CD4-positive, CD25-positive, alpha-beta regulatory T cell (primary cell): ENCODE measurements at places on chromosomes 12 and 14.

GRCh38 chr12:108400481-108400880 is 61.4 kb upstream of the CMKLR1 start:
- H3K36me3 ChIP-seq: no peaks in the 10 kb centered on the region
- no peak for DNase-seq
- H3K4me3 ChIP-seq: no peak overlapping the region
- no peaks in the 10 kb centered on the region for H3K4me1 ChIP-seq

- peaks cover 95% of the 10 kb centered on the region for H3K4me1 ChIP-seq
- peak overlapping the region; percentile 99 for H3K27ac ChIP-seq
- no peaks in the 10 kb centered on the region for H3K27me3 ChIP-seq
- peak overlapping the region; percentile 90 for H3K4me3 ChIP-seq
- DNase-seq: no peak
These were observed 76.8 kb downstream of the DAD1 start for GRCh38 chr14:22512106-22512814.

DNA sequence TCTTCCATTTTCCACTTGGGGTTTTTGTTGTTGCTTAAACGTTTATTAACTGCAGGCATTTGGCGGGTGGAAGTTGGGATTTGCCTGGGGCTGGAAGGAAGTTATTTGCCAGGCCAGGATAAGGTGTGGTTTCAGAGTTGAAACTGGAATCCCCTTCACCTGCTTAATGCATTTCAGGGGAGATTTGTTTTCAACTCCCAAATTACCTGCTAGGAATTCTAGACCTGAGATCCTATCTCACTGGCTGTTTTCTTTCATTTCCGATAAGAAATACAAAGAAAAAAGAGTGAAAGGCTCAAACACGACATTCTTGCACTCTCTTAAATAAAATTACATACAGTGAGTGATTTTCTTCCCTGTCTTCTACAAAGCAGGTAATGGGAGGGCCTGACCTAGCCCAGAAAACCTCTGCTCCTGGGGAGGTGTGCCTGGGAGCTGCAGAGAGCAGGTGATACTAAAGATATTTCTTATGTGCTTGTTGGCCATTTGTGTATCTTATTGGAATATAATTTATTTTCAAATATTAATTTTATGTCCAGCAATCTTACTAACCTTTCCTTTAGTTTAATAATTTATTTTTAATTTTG is 278.2 kb downstream of the ZFP36L1 start:
- DNase-seq: no peak
- no peak overlapping the region for H3K27ac ChIP-seq
- no peaks in the 10 kb centered on the region for H3K36me3 ChIP-seq
- peaks cover 3% of the 10 kb centered on the region for H3K4me1 ChIP-seq

DNA sequence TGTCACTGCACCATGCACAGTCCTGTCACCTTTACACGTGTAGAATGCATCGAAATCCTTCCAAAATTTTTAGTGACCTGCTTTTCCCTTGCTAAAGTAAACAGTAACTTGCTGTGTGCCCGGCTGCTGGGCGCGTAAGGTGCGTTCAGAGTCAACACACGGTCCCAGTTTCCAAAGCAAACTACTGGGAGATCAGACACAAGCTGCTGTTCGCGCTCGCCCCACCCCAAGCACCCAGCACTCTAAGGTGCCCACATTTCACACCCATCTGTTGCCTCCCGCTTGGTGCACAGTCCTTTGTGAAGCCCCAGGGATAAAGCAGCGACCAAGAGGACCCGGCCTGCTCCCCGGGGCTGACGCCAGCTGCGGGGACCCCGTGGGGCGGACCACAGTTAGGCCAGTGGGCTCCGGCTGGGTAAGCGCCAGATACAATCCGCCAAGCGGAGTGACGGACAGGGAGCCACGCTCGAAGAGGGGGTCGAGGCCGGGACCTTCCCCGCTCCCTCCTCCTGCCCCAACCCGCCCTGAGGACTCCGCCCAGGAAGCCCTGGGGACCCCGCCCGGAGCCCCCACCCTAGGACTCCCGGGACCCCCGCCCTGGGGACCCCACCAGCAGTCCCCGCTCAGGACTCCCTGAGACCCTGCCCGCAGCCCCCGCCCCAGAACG is 633 bp downstream of the STX2 start:
- no peaks in the 10 kb centered on the region for H3K27me3 ChIP-seq
- peak overlapping the region; percentile 60 for H3K27ac ChIP-seq
- peak overlapping the region; percentile 54 for H3K4me3 ChIP-seq
- peaks cover 11% of the 10 kb centered on the region for H3K4me1 ChIP-seq

DNA sequence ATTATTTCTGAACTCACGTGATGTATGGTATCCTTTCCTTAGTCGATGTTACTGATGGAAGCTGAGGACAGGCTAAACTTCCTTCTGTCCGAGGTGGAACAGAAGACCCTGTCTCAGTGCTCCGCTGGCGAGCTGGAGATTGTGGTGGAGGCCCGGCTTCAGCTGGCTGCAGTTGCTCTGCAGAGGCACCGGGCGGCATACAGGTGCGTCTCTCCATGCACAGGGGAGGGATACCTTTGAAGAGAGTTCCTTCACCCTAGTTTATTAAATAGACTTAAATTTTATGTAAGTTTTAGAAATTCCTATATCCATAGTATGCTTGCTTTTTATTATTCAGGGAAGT is 186.7 kb upstream of the NEDD1 start:
- peak overlapping the region; percentile 94 for H3K4me3 ChIP-seq
- peaks cover 6% of the 10 kb centered on the region for H3K4me1 ChIP-seq
- H3K36me3 ChIP-seq: no peaks in the 10 kb centered on the region
- DNase-seq: no peak

- no peak overlapping the region for H3K4me3 ChIP-seq
- H3K4me1 ChIP-seq: no peaks in the 10 kb centered on the region
- H3K27ac ChIP-seq: no peak overlapping the region
- H3K36me3 ChIP-seq: no peaks in the 10 kb centered on the region
- DNase-seq: no peak
These were observed 31.9 kb upstream of the TC2N start for GRCh38 chr14:91899213-91899612.

DNA sequence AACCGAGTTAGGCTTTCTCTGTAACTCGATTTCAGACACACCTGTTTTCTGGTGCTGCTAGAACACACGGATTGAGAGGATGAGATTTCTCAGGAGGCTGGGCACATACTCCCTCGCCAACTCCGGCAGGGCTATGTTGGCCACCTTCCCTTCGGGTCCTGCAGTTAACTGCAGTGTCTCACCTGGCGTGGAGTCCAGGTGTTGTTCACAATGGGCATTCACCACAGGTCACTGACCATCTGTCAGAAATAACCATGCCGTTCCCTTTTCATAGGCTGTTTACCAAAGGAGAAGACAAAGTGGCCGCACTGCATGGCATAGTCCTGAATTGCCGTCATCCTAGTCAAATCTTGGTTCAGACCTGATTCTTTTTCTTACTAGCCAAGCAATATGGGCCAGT is 5.5 kb upstream of the KCNH3 start:
- H3K4me3 ChIP-seq: no peak overlapping the region
- peaks cover 11% of the 10 kb centered on the region for H3K4me1 ChIP-seq
- no peak for DNase-seq
- H3K36me3 ChIP-seq: no peaks in the 10 kb centered on the region
- peaks cover 3% of the 10 kb centered on the region for H3K27me3 ChIP-seq

DNA sequence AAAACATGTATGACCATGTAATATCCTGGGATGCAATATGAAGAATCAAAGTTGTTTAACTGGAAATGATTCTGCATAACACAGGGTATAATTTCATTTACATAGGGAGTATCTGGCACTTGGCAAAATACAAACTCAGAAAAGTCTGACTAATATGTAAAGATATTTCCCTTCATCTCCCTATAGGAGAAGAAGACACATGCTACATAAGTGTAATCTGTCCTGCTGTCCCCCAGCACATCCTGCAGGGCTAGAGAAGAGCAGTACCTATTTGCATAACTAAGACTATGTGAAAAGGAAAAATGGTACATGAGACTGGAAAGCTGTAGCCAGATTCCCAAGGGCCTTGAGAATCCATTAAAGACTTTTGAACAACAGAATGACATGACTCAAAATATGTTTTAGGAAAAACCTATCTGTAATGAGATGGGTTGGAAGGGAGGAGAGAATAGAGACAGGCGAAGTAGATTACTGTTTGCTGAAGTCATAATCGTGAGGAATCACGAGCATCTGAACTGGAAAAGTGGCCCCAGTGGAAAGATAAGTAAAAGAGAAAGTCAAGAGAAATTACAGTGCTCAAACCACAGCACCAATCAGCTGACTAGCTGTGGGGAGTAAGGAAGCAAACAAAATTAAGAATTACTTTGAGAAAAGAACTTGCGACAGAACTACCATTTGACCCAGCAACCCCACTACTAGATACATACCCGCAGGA is 155.1 kb upstream of the HMGA2 start:
- H3K4me3 ChIP-seq: no peak overlapping the region
- H3K36me3 ChIP-seq: no peaks in the 10 kb centered on the region
- DNase-seq: no peak
- no peaks in the 10 kb centered on the region for H3K27me3 ChIP-seq
- H3K27ac ChIP-seq: no peak overlapping the region

GRCh38 chr12:117380083-117380482 is 18.7 kb upstream of the NOS1 start:
- no peaks in the 10 kb centered on the region for H3K4me1 ChIP-seq
- H3K27ac ChIP-seq: no peak overlapping the region
- no peak for DNase-seq
- H3K4me3 ChIP-seq: no peak overlapping the region

GRCh38 chr12:96213869-96214268 is 19.7 kb downstream of the ELK3 start:
- H3K27me3 ChIP-seq: no peaks in the 10 kb centered on the region
- peaks cover 71% of the 10 kb centered on the region for H3K4me1 ChIP-seq
- DNase-seq: no peak

GRCh38 chr12:17976202-17976601 is 113.8 kb downstream of the RERGL start:
- no peak for DNase-seq
- no peaks in the 10 kb centered on the region for H3K36me3 ChIP-seq
- no peaks in the 10 kb centered on the region for H3K27me3 ChIP-seq
- no peaks in the 10 kb centered on the region for H3K4me1 ChIP-seq

GRCh38 chr12:46831335-46832129 is 5.7 kb upstream of the SLC38A4 start:
- peaks cover 34% of the 10 kb centered on the region for H3K27me3 ChIP-seq
- no peaks in the 10 kb centered on the region for H3K36me3 ChIP-seq
- no peaks in the 10 kb centered on the region for H3K4me1 ChIP-seq
- no peak overlapping the region for H3K27ac ChIP-seq
- no peak for DNase-seq
- H3K4me3 ChIP-seq: no peak overlapping the region

GRCh38 chr12:132006056-132006680 is 56.4 kb downstream of the EP400 start:
- H3K27ac ChIP-seq: no peak overlapping the region
- H3K4me3 ChIP-seq: no peak overlapping the region
- no peaks in the 10 kb centered on the region for H3K4me1 ChIP-seq
- no peak for DNase-seq

- H3K27me3 ChIP-seq: no peaks in the 10 kb centered on the region
- no peak for DNase-seq
- no peak overlapping the region for H3K27ac ChIP-seq
These were observed 521.2 kb upstream of the TBX3 start for GRCh38 chr12:115204957-115205754.

DNA sequence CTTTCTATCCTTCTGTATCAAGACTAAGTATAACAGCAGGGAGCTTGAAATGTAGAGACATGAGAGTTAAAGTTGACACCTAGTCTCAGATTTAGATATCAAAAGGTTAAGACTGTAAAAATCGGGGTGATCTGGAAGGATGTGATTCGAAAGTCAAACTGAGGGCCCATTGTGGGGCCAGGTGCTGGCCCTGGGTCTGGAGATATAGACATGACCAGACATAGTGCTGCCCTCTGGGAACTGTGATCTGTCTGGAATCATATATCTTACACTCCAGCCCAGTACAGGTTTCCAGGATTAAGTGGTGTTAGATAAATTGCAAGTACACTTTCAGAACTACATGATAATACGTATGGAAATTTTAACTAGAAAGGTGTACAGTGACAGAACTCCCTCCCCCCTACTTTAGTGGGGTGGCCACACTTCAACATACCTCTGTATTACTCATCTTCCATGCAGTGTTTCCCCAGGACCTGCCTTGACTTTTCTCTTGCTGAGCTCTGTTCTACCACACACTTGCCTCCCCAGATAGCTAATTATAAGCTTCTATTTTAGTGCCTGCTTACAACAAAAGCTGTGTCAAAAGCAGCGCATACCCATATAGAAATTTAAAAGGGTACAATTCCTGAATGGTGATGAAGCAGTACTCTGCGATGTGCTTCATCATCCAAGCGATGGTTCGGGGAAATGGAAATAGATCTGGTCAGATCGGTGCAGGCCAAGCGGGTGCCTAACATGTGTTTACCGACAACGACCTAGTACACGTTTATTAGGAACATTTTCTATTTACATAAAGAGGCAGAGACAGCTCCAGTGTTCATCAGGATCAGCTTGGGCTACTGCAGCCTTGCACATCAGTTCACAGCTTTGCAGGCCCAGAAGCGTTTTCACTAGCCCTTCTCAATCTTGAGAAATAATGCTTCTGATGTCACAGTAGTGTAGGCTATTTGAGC is 68.7 kb downstream of the ARF6 start:
- no peaks in the 10 kb centered on the region for H3K36me3 ChIP-seq
- no peaks in the 10 kb centered on the region for H3K27me3 ChIP-seq

DNA sequence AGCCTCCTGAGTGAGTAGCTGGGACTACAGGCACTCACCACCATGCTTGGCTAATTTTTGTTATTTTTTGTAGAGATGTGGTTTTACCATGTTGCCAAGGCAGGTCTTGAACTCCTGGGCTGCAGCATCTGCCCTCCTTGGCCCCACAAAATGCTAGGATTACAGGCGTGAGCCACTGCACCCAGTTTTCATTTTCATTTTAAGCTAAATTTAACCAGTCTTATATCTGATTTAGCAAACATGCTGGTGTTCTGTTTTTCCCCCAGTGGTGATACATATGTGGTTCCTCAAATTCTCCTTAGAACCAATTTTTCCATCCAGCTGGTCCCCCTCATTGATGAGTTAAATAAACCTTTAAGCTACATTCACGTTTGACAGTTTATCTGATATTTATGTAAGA is 43.8 kb upstream of the BICD1 start:
- no peak overlapping the region for H3K4me3 ChIP-seq
- H3K36me3 ChIP-seq: no peaks in the 10 kb centered on the region
- DNase-seq: no peak
- H3K27me3 ChIP-seq: no peaks in the 10 kb centered on the region
- no peak overlapping the region for H3K27ac ChIP-seq

DNA sequence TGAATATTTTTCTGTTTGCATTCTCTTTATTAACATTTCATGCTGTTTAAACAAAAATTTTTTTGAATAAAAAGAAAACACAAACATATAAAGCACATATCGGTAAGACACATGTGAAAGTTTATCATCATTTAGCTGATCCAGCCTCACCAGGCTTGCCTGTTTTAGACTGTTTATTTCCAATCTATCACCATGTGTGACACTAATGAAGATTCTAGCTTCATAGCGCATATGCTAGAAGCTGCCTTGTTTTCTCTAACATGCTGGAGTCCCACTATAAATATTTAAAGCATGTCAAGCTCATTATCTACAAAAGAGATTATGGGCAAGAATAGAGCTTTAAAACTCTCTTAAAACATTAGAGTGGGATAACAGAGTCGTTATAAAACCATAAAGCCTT is 25.4 kb upstream of the ADAMTS20 start:
- H3K27ac ChIP-seq: no peak overlapping the region
- no peaks in the 10 kb centered on the region for H3K4me1 ChIP-seq
- H3K36me3 ChIP-seq: no peaks in the 10 kb centered on the region

- no peak overlapping the region for H3K4me3 ChIP-seq
- no peaks in the 10 kb centered on the region for H3K27me3 ChIP-seq
- no peak overlapping the region for H3K27ac ChIP-seq
- H3K4me1 ChIP-seq: no peaks in the 10 kb centered on the region
- H3K36me3 ChIP-seq: no peaks in the 10 kb centered on the region
These were observed 517.4 kb downstream of the DIO2 start for GRCh38 chr14:79693935-79694334.
